HFFc6 (cell line): ENCODE measurements at places on chromosomes 12 and 14. TPM values are rescaled to one million over a fixed set of nuclear protein-coding genes. Genes with fewer than 3 reads are reported as not detected.

DNA sequence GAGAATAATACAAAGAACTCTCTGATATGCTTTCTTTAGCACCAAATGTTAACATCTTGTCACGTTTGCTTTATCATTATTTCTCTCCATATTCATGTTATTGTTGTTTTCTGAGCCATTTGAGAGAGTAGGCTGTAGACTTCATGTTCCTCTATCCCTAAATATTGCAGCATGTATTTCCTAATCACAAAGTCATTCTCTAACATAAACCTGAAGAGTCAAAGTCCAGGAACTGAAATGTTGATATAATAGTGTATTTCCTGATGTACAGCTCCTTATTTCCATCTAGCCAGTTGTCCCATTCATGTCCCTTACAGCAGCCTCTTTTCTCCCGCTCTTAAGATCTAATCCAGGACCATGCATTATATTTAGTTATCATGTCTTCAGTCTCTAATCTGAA, 72.8 kb downstream of the SPATS2 start:
- no peak overlapping the region for H3K4me3 ChIP-seq
- H3K36me3 ChIP-seq, result peaks cover 8% of the 10 kb centered on the region; the same call in 1 of the 2 replicates
- peaks cover 10% of the 10 kb centered on the region for H3K4me1 ChIP-seq
- no peak overlapping the region for H3K27ac ChIP-seq
- H3K27me3 ChIP-seq, result no peaks in the 10 kb centered on the region

GRCh38 chr12:47087088-47087688, 7.4 kb upstream of the AMIGO2 start:
- peaks cover 29% of the 10 kb centered on the region for H3K36me3 ChIP-seq
- H3K4me3 ChIP-seq, result peak overlapping the region; percentile 67; the same call in 1 of the 2 replicates
- H3K4me1 ChIP-seq, result peaks cover 72% of the 10 kb centered on the region
- no peaks in the 10 kb centered on the region for H3K27me3 ChIP-seq
- DNase-seq, result no peak

DNA sequence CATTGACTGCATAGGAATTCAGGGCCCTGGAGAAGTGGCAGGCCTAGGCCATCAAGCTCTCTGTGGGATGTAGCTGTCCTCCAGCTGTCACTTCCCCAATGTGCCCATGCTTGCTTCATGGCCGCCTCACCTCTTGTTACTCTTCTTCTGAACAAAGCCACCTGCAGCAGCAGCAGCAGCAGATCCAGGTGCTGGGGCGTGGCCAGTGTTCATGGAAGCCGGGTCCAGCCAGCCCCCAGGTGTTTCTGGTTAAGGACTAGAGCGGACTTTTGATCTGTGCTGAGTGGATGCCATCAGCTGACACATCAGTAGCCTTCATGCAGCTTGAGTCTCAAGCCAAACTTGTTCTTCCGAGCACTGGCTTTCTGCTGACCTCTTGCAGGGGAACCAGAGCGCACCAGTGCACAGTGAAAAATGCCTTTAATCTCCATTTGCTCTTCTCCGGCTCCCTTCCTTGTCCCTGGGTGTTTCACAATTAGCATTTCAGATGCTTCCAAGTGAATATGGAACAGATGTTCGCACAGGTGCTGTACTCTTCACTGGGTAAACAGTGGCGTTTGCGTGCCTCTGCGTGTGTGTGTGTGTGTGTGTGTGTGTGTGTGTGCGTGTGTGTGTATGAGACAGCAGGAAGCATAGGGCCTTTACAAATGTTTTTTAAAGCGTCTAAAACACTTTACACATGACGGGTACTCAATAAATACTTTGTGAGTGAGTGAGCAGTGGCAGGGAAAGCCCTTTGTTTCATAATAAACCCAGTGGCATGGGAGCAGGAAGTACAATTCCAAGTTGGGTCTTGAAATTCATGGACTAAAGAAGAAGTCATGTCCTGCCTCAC, 20.1 kb downstream of the TPCN1 start:
- peak; percentile 98 for DNase-seq
- H3K4me1 ChIP-seq, result peaks cover 76% of the 10 kb centered on the region
- peaks cover 10% of the 10 kb centered on the region for H3K27me3 ChIP-seq

DNA sequence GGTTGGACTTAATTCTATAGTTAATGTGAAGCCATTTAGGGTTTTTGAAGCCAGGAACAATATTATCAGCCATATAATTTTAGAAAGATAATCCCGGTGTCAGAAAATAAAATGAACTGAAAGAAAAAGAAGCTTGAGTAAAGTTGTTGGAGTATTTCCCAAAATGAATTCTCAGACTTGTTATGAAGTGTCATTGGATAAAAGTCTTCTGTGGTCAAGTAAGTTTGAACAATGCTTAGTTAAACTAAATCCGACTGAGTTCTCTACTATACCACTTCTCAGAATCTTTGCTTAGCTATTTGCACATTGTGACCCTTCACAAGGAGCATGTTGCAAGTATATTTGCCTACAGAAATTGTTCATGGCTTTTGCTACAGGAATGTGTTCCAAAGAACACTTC, 17.5 kb upstream of the FLRT2 start:
- H3K4me3 ChIP-seq, result no peak overlapping the region
- no peak overlapping the region for H3K27ac ChIP-seq
- no peak for DNase-seq
- H3K36me3 ChIP-seq, result peaks cover 15% of the 10 kb centered on the region; the same call in 1 of the 2 replicates
- H3K4me1 ChIP-seq, result peaks cover 36% of the 10 kb centered on the region
- no peaks in the 10 kb centered on the region; the same call in 1 of the 2 replicates for H3K27me3 ChIP-seq

DNA sequence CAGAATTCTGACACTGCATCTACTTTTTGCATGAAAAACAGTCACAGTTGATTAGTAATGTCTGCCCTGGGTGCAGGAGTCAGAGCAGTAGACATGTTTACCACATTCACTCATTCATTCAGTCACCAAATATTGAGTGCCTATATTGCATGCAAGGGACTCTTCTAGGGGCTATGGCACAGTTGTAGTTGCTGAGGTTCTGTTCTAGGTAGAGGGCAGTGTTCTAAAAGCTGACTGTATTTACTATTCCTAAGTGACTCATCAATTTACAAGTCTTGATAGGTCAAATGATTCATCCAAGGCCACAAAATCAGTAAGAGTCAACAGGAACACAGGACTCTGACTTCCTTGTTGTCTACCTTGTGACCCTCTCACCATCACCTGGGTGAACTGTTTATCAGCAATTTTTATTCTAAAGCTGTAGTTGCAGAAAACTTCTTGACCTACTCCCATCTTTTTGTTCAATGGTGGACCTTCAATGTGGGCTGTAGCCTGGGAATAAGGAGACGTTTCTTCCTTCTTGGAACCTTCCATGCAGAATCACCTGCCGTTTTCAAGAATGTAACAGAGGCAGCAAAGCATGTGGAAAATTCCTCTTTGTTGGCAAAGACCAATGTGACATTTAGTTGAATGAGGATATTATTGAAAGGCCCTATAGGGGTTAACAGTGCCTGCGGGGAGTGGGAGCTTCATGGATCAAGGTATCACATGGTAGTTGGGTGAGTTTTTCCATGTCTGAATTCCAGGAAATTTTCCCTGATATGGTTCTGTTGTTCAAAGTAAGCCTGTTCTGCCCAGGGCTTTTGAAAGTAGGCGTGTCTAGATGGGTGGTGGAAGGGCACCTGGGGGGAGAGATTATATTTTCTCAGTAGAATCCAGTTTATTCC, 223.2 kb downstream of the KTN1 start:
- H3K27ac ChIP-seq, result no peak overlapping the region
- H3K27me3 ChIP-seq, result peaks cover 9% of the 10 kb centered on the region
- peaks cover 9% of the 10 kb centered on the region; the same call in 1 of the 2 replicates for H3K4me1 ChIP-seq
- H3K36me3 ChIP-seq, result no peaks in the 10 kb centered on the region

DNA sequence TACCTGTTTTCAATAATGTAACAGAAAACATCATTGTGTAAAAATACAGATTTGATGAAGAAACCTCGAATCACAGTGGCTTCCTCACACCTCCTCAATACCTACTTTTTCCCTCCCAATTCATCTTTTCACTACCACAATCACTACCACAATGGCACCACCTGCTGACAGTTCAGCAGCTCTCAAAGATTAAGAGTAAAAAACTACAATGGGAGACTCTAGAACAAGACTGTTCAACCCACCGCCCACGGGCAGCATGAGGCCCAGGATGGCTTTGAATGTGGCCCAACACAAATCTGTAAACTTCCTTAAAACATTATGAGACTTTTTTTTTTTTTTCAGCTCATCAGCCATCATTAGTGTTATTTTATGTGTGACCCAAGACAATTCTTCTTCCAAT, 15.2 kb downstream of the MED6 start:
- H3K4me1 ChIP-seq, result no peaks in the 10 kb centered on the region
- no peak overlapping the region for H3K27ac ChIP-seq
- H3K4me3 ChIP-seq, result no peak overlapping the region
- no peaks in the 10 kb centered on the region; the same call in 1 of the 2 replicates for H3K27me3 ChIP-seq

GRCh38 chr14:89027097-89027740, 202.8 kb downstream of the TTC8 start:
- H3K4me3 ChIP-seq, result peak overlapping the region; percentile 72
- no peak for DNase-seq
- no peak overlapping the region for H3K27ac ChIP-seq
- peaks cover 7% of the 10 kb centered on the region for H3K27me3 ChIP-seq
- peaks cover 16% of the 10 kb centered on the region for H3K4me1 ChIP-seq

GRCh38 chr12:48508987-48509386, 16.4 kb upstream of the OR8S1 start:
- H3K27ac ChIP-seq, result no peak overlapping the region
- no peaks in the 10 kb centered on the region for H3K4me1 ChIP-seq
- DNase-seq, result no peak

DNA sequence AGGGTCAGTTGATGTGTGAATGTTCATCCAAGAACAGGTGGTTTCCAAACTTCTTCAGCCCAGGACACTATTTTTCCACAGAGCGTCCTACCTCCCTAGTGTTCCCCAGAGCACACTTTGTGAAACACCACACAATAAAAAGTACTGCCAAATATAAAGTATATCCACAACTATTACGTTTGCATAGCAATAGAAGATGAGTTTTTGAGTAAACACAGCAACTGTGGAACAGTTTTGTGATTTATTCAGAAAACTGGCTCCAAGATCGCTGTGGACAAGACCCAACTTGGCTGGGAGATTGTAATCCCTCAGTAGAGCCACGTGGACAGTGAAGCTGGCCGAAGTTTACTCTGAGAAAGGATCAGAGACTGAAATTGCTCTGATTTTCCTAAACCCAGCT, 14.5 kb upstream of the MAP1LC3B2 start:
- no peaks in the 10 kb centered on the region for H3K36me3 ChIP-seq
- DNase-seq, result no peak
- no peak overlapping the region for H3K4me3 ChIP-seq
- H3K27me3 ChIP-seq, result peaks cover 7% of the 10 kb centered on the region

The SMCO2 gene
- total RNA-seq, result not detected in 3 replicates
